ENCODE measurements at places on chromosomes 16 and 17.

GRCh38 chr16:75558846-75559401 lies 2.9 kb upstream of the TMEM231 start:
- ATAC-seq: no peak

GRCh38 chr17:5804251-5804650 lies 219.9 kb upstream of the NLRP1 start:
- ATAC-seq: no peak

GRCh38 chr17:12580640-12581039 lies 85.0 kb upstream of the MYOCD start:
- no peak for ATAC-seq

GRCh38 chr17:37147301-37147812 lies 198.6 kb downstream of the AATF start:
- peak; percentile 84 for ATAC-seq

GRCh38 chr16:88340755-88341150 lies 42.0 kb upstream of the ZNF469 start:
- no peak for ATAC-seq

GRCh38 chr17:4808378-4808767 lies 1.4 kb downstream of the PLD2 start:
- ATAC-seq: no peak

DNA sequence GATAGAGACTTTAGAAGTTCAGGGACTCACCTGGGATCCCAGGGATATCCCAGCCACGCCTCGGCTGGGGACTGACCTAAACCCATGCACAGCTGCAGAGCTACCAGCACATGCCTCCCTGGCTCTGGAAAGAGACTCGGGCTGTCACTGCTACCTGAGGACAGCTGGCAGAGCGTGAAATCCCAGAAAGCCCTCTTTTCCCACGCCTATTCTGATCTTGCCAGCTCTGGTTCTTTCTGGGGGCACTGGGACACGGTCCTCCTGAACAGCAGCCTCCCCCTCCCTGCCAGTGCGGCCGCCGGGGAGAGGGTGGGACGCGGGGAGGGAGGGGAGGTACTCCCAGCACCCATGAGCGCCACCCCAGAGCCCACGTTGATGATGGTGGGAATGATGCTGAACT lies 10.8 kb downstream of the P2RX5 start:
- no peak for ATAC-seq

DNA sequence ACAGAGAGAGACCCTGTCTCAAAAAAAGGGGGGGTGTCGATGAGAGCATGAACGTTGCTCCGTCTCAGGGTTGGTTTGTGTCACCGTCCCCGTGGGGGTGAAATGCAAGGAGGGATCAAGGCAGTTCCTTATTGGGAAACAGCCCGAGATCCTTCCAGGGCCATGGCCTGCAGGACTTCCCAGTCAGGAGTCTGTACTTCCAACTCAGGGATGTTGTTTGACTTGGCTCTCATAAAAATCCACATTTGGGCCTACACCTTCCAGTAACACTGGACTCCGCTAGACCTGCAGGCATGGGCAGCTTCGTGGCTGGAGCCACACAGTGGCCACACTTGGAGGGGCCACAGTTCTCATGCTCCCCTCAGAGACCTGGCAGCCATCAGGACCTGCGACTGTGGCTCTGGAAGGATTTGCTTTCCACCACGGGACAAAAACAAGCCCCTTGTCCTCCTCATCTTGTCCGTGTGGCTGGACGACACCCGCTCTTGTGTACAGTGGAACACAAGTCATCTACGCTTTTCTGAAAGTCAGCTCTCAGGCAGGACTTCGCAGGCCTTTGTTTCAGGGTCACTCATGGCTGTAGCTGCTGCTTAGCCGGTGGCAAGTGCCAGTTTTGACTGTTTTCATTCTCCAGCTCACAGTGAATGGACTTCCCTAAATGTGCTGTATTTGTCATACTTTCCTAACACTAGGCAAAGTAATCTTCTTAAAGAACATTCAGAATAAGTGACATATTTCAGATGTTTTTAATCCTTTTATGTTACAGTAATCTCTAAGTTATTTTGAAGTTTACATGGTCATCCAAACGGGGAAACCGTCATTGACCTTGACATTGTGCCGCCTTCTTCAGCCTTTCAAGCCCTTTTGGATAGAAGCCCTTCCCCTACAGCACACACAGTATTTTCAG lies 24.2 kb upstream of the IL17C start:
- no peak for ATAC-seq

GRCh38 chr17:77147357-77147801 lies 6.6 kb downstream of the SEC14L1 start:
- peak; percentile 43 for ATAC-seq

DNA sequence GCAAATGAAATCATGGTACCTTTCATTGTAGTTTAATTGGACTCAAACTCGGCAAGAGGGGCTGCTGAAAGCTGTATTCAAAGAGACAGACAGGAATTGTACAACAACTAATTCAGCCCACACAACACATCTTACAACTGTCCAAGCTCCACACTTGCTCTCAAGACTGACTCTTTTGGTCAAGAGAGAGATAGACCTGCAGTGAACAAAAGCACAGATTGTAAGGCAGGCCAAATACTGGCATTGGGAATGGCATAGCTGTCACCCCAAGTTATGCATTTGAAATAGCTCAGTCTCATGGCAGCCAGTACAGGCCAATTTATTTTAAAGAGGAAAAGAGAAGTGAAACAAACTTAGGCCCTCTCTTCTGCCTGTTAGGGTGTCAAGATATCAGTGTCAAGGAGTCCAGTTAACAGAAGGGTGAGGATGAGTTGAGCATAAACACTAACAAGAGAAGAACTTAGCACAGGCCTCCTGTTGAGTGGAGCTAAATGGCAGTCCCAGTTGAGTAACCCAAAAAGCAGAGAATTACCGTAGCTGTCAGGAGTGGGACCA lies 215.7 kb downstream of the IRX3 start:
- ATAC-seq: no peak

DNA sequence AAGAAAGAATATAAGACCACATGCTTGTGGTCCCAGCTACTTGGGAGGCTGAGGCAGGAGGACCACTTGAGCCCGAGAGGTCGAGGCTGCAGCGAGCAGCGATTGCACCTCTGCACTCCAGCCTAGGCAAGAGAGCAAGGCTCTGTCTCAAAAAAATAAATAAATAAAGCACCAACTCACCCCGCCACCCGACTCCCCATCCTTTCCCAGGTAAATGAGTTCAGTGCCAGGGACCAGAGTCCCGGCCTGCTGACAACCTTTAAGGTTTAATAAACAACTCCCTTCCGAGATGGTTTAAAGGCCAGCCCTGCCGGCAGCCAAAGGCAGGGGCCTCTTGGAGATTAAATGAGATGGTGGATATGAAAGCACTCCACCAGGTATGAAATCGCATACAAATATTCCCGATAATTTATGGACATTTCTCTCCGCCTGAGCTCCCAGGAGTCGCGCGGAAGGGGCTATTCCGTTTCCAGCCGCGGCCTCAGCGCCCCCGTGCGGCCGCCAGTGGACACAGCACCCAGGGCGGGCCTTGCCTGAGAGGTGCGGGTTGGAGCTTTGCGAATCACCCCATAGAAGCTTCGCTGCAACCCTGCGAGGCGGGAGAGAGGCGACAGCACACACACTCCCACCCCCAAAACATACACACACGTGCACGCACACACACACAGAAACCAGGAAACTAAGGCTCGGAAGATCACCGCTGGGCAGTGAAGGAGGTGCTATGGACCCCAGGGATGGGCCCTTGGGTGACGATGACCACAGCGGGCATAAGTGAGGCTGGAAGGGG lies 4.0 kb upstream of the RPL38 start:
- peak; percentile 42 for ATAC-seq

DNA sequence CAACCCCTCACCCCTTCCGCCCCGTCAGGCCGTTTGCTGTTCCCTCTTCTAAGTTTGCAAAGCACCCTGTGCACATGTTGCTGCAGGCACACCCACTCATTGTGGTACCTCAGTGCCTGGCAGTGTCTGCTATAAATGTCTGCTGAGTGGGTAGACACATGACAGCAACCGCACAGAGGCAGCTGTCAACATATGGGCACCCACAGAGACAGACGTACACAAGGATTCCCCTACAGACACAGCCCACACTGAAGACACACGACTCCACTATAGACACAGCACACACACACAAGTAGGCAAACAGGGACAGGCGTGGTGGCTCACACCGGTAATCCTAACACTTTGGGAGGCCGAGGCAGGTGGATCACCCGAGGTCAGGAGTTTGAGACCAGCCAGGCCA lies 17.8 kb upstream of the CRK start:
- peak; percentile 62 for ATAC-seq
